ENCODE measurements at places on chromosomes 16 and 17.

- DNase-seq: no peak
These were observed 336.6 kb downstream of the WWOX start for GRCh38 chr16:78436023-78436422.

- no peak for DNase-seq
These were observed 9.4 kb downstream of the ITGAX start for GRCh38 chr16:31364421-31364820.

GRCh38 chr17:41736983-41737679 lies 2.7 kb upstream of the HAP1 start:
- no peak for DNase-seq

DNA sequence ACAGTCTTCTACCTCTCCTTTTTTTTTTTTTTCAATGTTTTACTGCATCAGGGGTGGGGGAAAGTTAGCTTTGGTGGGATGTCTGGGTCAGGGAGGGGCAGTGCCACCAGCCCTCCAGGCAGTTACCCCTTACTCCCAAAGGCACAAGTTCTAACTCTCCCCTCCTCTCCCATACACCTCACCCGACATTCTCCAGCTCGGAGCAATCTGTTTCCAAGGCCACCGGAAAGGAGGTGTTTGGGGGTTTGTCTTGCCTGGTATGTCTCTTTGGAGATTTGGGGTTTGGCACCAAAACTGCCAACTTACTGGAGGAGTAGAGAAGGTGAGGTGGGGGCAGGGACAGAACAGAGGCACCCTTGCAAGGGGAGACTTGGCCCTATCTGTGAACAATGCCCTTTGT lies 4.7 kb downstream of the DLX3 start:
- DNase-seq: no peak

GRCh38 chr17:62852195-62852594 lies 44.1 kb upstream of the MARCHF10 start:
- DNase-seq: no peak

GRCh38 chr17:45003877-45004276 lies 35.8 kb upstream of the C1QL1 start:
- no peak for DNase-seq

DNA sequence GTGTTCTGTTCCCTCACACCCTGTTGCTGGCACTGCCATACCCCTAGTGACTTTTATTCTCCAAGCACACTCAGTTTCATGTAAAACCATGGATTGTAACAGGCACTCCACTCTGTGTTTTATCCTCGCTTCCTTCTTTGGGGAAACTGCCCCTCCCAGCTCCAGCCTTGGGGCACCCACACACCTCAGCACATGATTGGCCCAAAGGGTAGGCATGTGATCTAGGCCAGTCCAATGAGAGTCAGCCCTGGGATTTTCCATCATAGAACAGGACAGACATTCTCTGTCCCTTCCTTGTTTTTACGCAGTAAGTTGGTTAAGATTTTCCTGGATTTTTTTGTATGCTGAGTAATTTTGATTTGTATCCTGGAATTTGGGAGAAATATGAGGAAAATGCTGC lies 115.4 kb downstream of the C16orf95 start:
- DNase-seq: no peak

DNA sequence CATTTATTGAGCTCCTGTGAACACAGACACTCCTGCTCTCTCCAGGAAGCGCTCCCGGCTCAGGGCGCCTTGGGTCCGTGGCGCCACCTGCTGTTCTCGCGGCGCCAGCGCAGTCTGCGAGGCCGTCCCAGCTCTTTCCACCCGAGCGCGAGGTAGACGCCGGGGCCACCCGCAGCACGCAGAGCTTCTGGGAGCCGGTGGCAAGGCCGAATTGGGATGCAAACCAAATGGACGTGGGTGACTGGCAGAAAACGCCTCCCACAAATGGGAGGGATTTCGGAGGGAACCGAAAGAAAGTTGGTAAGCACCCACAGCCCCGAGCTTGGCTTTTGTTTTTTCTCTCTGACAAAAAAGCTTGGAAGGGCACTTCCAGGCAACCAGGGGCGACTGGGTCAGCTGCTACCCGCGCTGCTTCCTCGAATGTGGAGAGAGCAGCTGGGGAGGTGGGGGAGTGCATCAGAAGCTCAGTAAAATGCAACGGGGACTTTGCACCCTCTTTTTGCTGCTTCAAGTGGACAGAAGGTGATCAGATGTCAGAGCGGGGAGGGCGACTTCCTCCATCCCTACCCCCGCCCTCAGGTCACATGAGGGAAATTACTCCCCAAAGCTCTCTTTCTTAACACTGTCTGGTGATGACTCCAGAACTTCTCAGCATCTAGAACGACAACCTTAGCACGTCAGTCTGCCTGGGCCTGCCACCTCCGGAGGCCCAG lies 13.5 kb upstream of the N4BP1 start:
- DNase-seq: no peak

- no peak for DNase-seq
These were observed 47.2 kb upstream of the ZNF629 start for GRCh38 chr16:30834130-30834740.

DNA sequence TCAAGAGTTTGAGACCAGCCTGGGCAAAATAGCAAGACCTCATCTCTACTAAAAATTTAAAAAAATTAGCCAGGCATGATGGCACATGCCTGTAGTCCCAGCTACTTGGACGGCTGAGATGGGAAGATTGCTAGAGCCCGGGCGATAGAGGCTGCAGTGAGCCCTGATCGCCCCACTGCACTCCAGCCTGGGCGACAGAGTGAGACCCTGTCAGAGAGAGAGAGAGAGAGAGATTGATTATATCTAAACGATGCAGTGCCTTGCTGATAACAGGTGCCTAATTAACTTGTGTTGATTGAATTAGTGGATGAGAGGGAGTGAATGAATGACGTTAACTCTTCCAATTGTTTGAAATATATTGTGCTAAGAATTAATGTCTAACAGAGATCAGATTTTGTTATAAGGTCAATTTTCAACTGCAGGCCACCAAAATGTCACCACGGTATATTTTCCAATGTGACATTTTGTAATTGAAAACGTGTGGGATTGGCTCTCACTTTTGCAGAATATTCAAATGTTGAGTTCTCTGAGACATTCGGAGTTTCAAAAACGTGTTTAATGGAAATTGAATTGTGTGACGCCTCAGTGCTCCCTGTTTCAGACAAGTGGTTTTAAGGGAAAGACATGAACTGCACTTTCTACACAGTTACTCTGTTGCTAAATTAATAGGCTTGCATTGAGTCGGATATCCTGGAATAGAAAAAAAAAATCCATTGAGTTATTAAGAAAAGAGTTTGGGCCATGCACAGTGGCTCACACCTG lies 53.6 kb downstream of the ABAT start:
- DNase-seq: no peak

DNA sequence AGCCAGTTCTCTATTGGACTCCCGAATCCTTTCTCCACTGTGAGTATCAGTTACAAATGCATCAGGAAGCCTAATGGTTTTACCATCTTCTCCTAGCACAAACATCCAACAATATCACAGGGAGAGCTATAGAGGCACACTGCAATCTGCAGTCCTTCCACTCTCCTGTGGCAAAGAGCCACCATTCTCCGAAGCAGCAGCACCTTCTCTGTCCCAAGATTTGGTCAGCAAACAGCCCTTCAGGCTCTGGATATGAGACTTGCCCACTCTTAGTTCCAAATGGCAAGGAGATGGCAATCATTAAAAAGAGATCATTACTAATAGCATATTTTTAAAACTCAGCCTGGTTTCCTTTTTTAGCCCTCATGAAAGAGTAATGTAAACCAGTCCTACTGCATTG lies 223.4 kb downstream of the HS3ST3A1 start:
- no peak for DNase-seq

- no peak for DNase-seq
These were observed 57.3 kb downstream of the CACNG5 start for GRCh38 chr17:66892246-66892645.

- DNase-seq: no peak
These were observed at the start of gene FOXF1 for GRCh38 chr16:86510465-86511261. Gene FOXF1, plus strand, starts transcription at chr16:86510527. Its CDS starts 43 bp downstream, at chr16:86510570.

GRCh38 chr17:79529661-79530081 lies 81.2 kb downstream of the RBFOX3 start:
- DNase-seq: no peak

DNA sequence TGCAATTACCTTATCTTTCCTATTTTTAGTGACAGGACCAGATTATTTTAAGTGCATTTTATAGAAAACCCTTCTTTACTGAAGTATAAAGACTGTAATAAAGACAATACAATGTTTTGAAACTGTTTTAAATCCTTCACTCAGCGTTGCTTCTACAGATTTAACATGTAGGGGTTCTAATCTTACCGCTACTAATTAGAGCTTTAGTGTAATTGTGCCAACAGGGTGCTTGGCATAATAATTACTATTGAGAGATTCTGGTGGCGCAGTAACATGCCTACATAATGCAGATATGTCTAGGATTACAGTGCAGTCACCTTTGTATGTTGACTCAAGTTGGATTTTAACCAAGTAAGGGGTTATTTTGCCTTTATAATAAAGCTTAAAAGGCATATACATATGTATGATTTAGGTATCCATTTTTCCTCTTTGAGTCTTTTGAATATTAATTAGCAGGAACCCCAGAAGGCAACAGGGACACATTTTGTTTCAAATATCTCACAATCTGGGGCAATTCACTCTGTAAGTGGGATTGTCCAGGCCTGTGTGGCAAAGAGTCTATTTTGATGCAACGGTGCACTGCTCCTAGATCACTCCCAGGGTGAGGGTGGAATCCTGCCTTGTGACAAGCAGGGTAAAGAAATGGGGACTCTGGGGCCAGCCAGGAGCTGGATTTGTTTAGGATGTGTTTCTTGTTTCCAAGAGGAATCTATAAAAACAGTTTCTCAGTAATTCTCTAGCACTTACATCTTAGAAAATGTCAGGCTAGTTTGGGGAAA lies 604.7 kb upstream of the SALL1 start:
- DNase-seq: no peak

DNA sequence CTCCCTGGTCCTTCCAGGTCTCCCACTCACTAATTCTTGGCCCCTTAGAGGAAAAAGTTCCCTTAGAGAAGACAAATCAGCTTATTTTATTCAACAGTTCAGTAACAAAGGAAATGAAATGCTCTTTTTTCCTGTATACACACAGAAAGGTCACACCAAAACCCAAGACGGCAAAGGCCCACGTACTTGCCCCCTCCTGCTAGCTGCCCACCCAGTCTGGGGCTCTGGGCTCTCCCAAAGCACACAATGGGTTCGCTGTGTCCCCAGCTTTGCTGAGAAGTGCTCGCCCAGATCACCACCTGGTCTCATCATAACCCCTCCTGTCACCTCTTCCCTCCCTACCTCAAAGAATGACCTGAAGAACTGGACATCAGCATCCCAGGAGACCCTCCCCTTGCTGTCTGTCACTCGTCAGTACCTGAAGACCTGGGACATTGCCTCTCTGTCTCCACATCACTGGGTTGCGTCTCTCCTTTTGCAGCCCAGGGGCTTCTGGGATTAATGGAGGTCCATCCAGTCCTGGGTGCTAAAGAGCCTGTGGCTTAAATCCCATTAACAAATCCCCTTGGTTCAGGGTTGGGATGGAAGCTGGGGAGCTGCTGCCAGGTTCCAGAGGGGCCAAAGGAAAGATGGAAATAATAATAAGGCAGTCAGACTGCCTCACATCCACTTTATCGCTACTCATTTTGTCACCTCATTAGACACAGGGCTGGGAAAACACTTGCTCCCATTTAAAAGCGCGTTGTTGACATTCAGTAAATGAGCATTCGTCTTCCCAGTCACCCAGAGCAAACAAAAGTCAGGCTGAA lies 3.3 kb downstream of the SLC6A4 start:
- DNase-seq: no peak

GRCh38 chr17:14790521-14790920 lies 474.6 kb downstream of the PMP22 start:
- DNase-seq: no peak

- no peak for DNase-seq
These were observed 1.1 kb upstream of the DLX3 start for GRCh38 chr17:49996121-49996494.

Measured in NCI-H2029 treated with DMSO at 0.1 percent for 48 hours (cell line).